SIG-M5 (cell line): ENCODE measurements at places on chromosomes 3 and 15.

- no peak for DNase-seq
These were observed 69.8 kb upstream of the GRM7 start for GRCh38 chr3:6791161-6791560.

DNA sequence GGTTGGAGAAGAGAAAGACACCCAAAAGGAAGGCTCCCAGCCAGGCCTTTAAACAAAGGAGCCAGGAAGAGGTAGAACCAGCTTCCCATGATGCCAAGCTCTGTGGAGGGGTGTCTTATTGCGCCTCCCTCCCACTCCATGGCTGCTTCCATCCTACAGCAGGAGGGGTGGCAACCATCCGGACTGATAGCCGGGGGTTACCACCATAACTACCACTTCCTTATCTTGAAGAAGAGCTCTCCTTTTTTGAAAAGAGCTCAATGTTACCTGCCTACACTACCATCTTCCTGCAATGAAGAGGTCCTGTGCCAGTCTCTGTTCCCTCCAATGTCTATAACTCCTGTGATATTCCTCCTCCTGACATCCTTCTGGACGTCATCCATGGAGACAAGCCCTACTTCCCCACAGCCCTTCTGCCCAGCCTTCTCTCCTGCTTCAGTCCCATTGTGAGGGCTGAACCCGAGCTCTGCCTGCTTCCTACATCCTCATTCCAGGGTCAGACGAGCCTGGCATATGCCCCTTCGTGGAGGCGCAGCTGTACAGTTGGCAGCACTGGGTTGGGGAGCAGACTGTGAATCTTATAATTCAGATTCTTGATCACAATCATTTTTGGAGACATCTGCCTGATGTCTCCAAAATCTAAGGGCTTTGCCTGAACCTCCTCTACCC is 8.5 kb downstream of the CCDC9B start:
- DNase-seq, result no peak

DNA sequence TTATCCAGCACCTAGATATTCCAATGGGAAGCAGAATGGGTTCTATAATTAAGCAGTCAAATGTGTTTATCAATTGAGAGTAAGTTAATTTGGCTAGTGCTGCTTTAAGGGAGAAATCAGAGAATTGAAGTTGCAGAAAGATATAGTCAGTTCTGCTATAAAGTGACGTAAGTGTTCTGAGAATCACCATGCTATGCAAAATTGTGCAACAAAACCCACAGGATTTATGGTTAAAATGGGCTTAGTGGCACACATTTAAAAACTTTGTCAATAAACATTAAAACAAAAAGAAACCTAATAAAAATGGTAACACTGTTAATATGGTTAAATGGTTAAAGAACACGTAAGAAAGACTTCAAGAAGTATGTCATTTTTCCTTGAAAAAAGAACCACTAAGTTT is 74.5 kb downstream of the TMEM108 start:
- DNase-seq, result no peak

DNA sequence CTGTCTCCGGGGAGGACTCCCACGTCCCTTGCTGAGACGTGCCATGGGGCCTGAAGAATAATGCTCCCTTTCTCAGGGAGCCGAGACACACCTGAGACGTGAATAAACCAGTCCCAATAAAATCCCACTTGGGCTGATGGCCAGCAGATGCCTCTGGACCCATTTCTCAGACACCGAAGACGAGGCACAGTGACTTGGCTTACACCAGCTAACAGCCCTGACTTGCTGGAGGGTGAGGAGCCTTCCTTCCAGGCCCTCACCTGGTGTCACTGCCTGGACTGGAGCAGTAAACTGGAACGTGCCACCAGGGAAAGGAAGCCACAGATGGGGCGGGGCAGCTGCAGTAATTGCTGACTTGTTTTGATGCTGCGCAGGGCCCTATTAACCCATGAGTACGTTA is 189.7 kb downstream of the PDZRN3 start:
- no peak for DNase-seq

- no peak for DNase-seq
These were observed 739.9 kb upstream of the NR2F2 start for GRCh38 chr15:95590533-95591044.

DNA sequence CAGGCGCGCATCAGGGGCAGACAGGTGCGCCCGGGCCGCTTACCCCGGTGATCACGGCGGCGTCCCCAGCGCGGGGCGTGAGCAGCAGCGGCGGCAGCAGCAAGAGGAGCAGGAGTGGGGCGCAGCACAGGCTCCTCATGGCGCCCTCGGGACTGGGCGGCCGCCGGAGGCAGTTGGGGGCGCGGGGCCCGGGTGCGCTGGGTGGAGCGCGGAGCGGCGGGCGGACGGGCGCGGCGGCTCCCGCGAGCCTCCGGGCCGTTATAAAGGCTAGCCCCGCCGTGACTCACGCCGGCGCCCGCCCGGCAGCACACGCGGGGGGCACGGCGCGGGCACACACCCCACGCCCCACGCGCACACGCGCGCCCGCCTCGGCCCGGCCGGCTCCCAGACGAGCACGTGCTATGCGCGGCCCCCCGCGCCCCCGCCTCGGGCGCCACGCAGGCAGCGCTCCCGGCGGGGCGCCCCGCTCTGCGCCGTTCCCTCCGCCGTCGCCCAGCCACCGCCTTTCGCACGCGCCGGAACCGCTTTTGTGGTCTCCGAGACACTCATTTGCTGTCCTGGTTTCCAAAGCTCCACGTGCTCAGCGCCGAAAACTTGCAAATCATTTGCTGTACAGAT is at the start of gene PROK2:
Gene PROK2 (minus strand): TSS at position 235 of the 618 bp plus-strand sequence. CDS start 96 bp downstream, at position 139.
- no peak for DNase-seq

- DNase-seq, result no peak
These were observed 132.8 kb upstream of the NPHP3 start for GRCh38 chr3:132854856-132855535.

- DNase-seq, result no peak
These were observed 55.2 kb downstream of the HMG20A start for GRCh38 chr15:77475898-77476297.

DNA sequence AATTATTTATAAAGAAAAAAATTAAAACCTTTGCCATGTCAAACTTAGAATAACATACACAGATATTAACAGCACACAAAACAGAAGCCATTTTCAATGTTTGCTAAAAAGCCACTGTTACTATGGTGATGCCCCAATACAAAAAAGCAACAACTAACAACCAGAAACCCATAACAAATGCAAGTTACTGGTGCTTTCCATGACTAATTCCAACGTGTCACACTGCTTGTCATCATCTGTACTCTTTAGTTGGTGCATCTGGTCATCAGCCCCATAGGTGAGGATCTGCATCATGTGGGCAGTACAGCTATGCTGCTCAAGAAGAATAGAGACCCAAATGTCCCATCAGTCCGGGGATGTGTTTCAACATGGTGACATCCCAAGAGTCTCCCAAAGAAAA is 52.8 kb downstream of the ATP8B4 start:
- no peak for DNase-seq

- DNase-seq, result no peak
These were observed 201.8 kb downstream of the ABHD5 start for GRCh38 chr3:43892526-43892925.

GRCh38 chr3:34073111-34073510 is 274.7 kb downstream of the PDCD6IP start:
- no peak for DNase-seq
